CD4-positive, alpha-beta T cell (primary cell): ENCODE measurements at places on chromosomes 2 and 18. TPM values are rescaled to one million over a fixed set of nuclear protein-coding genes. Genes with fewer than 3 reads are reported as not detected.
A peak's percentile ranks its signal among the peaks of the same experiment; 100 is the strongest.

GRCh38 chr2:233858331-233858730, 4.0 kb upstream of the HJURP start:
- peaks cover 4% of the 10 kb centered on the region for H3K27me3 ChIP-seq
- peaks cover 20% of the 10 kb centered on the region for H3K4me1 ChIP-seq
- no peak for DNase-seq
- no peak overlapping the region for H3K27ac ChIP-seq
- no peak overlapping the region for H3K4me3 ChIP-seq

DNA sequence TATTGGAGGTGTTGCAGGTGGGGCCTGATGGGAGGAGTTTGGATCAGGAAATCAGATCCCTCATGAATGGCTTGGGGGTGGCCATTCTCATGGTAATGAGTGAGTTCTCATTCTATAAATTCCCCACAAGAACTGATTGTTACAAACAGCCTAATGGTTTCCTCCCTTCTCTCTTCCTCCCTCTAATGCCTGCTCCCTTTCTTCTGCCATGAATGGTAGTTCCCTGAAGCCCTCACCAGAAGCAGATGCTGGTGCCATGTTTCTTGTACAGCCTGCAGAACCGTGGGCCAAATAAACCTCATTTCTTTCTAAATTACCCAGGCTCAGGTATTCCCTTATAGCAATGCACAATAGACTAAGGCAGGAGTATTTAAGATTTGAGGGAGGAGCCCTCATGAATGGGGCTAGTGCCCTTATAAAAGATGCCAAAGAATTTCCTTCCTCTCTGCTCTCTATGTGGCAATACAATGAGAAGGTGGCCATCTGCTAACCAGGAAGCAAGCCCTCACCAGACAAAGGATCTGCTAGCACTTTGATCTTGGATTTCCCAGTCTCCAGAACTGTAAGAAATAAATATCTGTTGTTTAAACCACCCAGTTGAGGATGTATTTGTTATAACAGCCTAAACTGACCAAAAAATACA, 251.8 kb downstream of the ZEB2 start:
- no peak overlapping the region for H3K4me3 ChIP-seq
- H3K36me3 ChIP-seq: no peaks in the 10 kb centered on the region
- no peak overlapping the region for H3K27ac ChIP-seq
- DNase-seq: no peak
- H3K4me1 ChIP-seq: peaks cover 3% of the 10 kb centered on the region

GRCh38 chr2:171136024-171136423, 24.7 kb downstream of the TLK1 start:
- peaks cover 36% of the 10 kb centered on the region for H3K4me1 ChIP-seq

- H3K4me1 ChIP-seq: peaks cover 9% of the 10 kb centered on the region
- DNase-seq: no peak
- no peak overlapping the region for H3K27ac ChIP-seq
- H3K36me3 ChIP-seq: no peaks in the 10 kb centered on the region
These were observed 37.1 kb upstream of the SLC1A4 start for GRCh38 chr2:64952096-64952495.

- peaks cover 4% of the 10 kb centered on the region for H3K36me3 ChIP-seq
- H3K4me1 ChIP-seq: peaks cover 5% of the 10 kb centered on the region
- H3K4me3 ChIP-seq: no peak overlapping the region
- DNase-seq: peak; percentile 0
- H3K27me3 ChIP-seq: no peaks in the 10 kb centered on the region
- no peak overlapping the region for H3K27ac ChIP-seq
These were observed 18.0 kb upstream of the FAP start for GRCh38 chr2:162261032-162261945.

DNA sequence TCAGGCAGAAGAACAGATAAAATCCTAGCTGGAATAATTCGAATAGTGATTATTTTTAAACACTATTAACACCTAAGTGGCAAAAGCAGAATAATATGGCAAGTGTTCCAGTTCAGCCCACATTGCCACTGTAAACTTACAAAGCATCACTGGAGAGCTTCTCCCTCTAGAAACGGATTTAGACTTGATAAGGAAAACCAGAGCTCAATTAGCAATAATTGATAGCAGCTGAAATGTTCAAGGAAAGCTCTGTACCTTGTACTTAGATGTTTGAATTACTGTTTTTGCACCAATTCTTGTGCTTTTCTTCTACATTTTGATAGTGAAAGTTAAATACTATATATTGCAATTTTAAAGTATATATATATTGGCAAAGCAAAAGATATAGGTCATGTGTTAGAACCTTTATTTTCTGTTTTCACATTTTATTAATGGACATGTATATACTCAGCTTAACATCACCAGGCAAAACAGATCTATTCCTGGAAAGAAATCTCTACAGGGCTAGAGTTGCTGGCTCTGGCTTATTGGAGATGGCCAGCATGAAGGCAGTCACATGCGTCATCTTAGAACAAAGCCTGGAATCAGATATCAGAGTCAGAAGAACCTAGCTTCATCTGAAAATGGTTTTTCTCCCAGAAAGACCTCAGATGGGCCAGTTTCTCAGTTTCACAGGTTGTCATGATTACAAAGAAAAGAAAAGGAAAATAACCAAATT, 149.1 kb upstream of the CTAGE1 start:
- DNase-seq: no peak
- no peaks in the 10 kb centered on the region for H3K4me1 ChIP-seq
- peaks cover 9% of the 10 kb centered on the region for H3K27me3 ChIP-seq
- no peak overlapping the region for H3K27ac ChIP-seq

- no peaks in the 10 kb centered on the region for H3K27me3 ChIP-seq
- no peaks in the 10 kb centered on the region for H3K36me3 ChIP-seq
- no peak overlapping the region for H3K4me3 ChIP-seq
These were observed 61.9 kb downstream of the SPRED2 start for GRCh38 chr2:65370387-65371073.

DNA sequence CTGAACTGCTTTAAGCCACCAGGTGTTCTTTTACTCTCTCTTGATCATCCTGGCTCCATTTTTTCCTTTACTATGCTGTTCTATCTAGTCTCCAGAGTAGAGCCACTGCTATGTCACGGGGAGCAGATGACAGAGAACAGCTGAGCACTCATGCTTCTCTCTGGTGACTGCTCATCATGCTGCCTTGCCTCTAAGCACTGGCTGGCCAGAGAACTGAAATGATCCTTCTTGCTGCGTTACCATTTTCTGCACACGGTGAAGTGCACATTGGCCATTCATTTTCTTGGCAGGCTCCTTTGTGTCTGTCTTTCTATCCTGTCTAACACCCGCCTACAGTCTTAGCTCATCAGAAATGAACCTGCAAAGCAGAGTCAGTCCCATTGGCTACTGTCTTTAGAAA, 86.0 kb downstream of the KCTD1 start:
- no peak overlapping the region for H3K4me3 ChIP-seq
- no peaks in the 10 kb centered on the region for H3K27me3 ChIP-seq

GRCh38 chr18:12883372-12883683, 709 bp downstream of the PTPN2 start:
- no peaks in the 10 kb centered on the region for H3K36me3 ChIP-seq
- H3K27me3 ChIP-seq: no peaks in the 10 kb centered on the region
- peak overlapping the region; percentile 99 for H3K27ac ChIP-seq

DNA sequence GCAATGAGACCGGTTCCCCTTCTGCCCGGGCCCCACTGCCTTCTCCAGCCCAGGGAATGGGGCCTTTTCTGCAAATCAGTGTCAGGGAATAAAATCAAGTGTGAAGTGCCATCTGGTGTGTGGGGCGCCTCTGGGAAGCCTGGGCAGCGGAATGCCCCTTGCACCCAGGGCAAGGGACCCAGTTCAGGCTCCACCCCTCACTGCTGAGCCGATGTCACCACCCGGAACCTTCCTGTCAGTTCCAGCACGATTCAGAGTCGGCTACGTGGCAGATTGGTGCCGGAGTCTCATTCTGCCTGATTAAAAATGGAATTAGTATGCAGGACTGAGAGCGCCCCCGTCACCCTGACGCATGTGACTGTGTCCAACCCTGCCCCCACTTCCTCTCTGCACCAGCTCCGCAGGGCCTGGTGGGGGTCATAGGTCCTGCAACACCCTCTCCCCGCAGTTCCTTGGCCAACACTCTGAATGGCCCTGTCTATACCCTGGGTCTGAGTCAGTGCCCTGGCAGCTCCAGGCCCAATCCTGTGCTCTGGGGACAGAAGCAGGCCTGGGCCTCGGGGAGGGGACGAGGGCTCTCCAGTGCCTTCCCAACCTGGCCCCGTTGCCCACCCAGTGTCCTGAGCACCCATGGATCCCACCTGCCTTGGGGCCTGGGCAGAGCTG, 8.2 kb upstream of the ALPI start:
- no peaks in the 10 kb centered on the region for H3K36me3 ChIP-seq
- no peak overlapping the region for H3K27ac ChIP-seq
- no peak for DNase-seq
- H3K27me3 ChIP-seq: no peaks in the 10 kb centered on the region

GRCh38 chr18:55390898-55391297, 197.1 kb downstream of the TCF4 start:
- no peak overlapping the region for H3K4me3 ChIP-seq
- no peaks in the 10 kb centered on the region for H3K27me3 ChIP-seq
- H3K4me1 ChIP-seq: no peaks in the 10 kb centered on the region
- H3K27ac ChIP-seq: no peak overlapping the region

DNA sequence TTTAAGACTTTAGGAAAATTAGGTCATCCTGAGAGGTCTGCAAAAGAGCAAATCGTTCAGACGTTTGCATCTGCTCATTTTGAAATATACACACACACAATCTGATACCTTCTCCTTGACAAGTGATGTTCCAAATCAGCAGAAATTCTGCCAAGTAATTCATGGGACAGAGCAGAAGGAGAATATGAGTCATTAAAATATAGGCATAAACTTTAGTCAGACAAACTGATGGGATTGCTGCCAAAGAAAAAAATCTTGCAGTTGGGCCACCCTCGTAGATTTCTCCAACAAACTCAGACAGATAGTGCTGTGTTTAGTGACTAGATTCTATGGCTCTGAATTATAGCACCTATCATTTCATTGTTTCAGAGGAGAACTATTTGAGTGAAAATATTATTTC, 336.3 kb downstream of the NYAP2 start:
- H3K36me3 ChIP-seq: no peaks in the 10 kb centered on the region
- H3K4me3 ChIP-seq: no peak overlapping the region
- DNase-seq: no peak
- H3K27ac ChIP-seq: no peak overlapping the region
- no peaks in the 10 kb centered on the region for H3K4me1 ChIP-seq

DNA sequence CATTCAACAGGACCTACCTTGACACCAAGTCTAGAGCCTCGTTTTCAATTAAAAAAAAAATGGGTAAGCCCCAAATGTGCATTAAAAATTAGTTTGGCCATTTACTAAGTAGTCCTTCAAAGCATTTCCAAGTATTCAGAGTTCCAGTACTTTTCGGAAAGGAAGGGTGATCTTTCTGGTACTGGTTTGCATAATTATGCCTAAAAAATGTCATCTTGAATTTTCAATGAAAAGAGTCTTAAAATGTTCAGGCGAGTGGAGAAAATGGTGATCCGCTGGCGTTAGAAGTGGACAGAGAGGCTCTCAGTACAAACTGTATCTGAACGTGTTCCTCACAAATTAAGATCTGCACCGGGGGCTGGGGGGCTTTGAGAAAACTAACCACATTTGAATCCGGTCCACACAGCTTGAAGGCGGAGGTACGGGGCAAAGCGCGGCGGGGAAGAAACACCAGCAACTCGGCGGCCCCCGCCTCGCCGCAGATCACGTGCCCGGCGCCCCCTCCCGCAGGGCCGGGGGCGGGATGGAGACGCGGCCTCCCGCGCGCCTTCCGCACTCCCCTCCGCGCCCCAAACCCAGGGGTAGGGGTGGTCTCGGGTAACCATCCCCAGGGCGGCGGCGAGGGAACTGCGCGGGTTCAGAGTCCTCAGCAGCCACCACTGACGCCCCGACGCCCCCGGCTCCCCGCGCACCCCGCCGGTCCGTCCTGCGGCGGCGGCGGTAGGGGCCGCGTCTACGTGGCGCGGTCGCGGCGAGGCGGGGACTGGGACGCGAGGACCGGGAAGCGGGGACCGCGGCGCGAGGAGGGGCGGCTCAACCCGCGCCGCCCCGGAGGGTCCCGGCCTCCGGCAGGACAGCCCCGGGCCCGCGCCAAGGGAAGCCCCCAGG, 564 bp downstream of the LPIN2 start:
- peaks cover 77% of the 10 kb centered on the region for H3K4me1 ChIP-seq
- H3K36me3 ChIP-seq: peaks cover 21% of the 10 kb centered on the region
- H3K27ac ChIP-seq: peak overlapping the region; percentile 49
- peak; percentile 62 for DNase-seq

GRCh38 chr2:140117386-140117785, 1337.2 kb upstream of the NXPH2 start:
- H3K4me1 ChIP-seq: no peaks in the 10 kb centered on the region
- H3K36me3 ChIP-seq: no peaks in the 10 kb centered on the region
- no peak overlapping the region for H3K27ac ChIP-seq
- H3K27me3 ChIP-seq: no peaks in the 10 kb centered on the region
- no peak for DNase-seq

- H3K36me3 ChIP-seq: no peaks in the 10 kb centered on the region
- H3K4me1 ChIP-seq: no peaks in the 10 kb centered on the region
- no peak for DNase-seq
These were observed 43.6 kb downstream of the KCNG3 start for GRCh38 chr2:42450136-42450535.

DNA sequence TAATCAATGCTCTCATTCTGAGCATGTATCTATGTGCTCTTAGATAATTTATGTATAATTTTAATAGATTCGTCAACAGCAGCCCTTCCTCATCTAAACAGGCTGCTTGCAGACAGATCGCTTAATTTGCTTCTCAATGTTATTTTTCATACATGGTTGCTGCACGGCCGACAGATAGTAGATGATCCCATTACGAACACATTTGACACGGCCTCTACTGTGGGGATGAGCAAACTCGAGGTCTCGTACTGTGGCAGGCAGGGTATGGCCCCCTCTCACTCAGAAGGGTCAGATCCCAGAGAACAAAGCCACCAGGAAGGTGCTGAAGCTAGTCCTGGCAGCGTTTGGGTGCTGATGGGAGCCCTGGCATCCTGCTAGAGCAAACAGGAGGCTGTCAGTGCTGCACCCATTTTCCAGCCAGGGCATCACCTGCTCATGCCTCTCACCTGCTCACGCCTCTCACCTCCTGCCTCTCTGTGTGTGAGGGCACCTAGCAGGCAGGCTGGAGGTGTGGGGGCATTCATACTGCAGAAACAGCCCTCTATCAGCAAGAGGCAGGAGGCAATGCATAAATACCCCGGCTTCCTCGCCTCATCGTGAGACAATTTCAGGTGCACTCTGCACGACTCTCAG, 80.0 kb downstream of the KLHL29 start:
- H3K27ac ChIP-seq: no peak overlapping the region
- H3K4me3 ChIP-seq: no peak overlapping the region
- H3K4me1 ChIP-seq: no peaks in the 10 kb centered on the region

DNA sequence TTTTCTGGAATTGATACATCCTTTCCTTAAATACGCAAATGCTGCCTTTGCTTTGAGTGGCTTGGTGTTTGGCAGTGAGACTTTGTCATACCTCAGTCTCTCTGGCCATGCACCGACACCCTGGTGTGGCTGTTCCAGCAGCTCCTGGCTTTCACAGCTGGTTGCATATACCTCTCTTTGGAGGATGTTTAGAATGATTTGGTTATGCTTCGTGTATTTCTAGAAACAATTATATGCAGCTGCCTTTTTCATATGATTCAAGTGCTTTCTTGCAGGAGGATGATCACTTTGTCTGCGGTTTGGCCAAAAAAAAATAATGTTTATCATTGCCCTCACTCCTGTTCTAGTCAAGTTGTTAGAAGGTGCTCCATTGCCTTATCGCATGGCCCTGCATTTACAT, 95.0 kb upstream of the EML6 start:
- DNase-seq: no peak
- H3K27me3 ChIP-seq: no peaks in the 10 kb centered on the region
- H3K36me3 ChIP-seq: peaks cover 96% of the 10 kb centered on the region
- H3K4me3 ChIP-seq: no peak overlapping the region
- H3K27ac ChIP-seq: no peak overlapping the region

- no peaks in the 10 kb centered on the region for H3K4me1 ChIP-seq
- DNase-seq: no peak
- H3K27me3 ChIP-seq: no peaks in the 10 kb centered on the region
These were observed 428.8 kb upstream of the FIGN start for GRCh38 chr2:164164602-164165001.

The DYSF gene
- total RNA-seq: 0.27 TPM

The IL1R2 gene
- 0.47 TPM for total RNA-seq

The DQX1 gene
- total RNA-seq: not detected

The DNAJC5G gene
- total RNA-seq: not detected
